NCI-H1436 treated with DMSO at 0.1 percent for 48 hours (cell line): ENCODE measurements at places on chromosomes 1 and 21.

- no peak for DNase-seq
These were observed 52.7 kb upstream of the PLA2G4A start for GRCh38 chr1:186775881-186776560.

DNA sequence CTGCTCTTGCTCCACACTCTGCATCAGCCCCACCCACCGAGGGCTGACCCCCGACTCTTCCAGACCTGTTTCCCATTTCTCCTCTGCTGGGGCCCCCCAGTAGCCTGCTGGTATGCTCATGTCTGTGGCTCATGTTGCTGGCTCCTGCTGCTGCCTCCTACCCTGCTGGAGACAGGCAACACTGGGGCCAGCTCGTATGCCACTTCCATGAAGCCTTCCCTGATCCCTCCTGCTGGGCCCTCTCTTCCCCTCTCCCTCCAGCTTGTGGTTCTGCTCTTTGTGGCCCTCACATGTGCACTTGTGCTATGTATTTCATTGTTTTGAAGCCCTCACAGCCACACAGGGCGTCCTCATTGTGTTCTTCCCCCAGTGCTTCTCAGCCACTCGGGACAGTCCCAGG, 40.5 kb downstream of the CNN3 start:
- no peak for DNase-seq

DNA sequence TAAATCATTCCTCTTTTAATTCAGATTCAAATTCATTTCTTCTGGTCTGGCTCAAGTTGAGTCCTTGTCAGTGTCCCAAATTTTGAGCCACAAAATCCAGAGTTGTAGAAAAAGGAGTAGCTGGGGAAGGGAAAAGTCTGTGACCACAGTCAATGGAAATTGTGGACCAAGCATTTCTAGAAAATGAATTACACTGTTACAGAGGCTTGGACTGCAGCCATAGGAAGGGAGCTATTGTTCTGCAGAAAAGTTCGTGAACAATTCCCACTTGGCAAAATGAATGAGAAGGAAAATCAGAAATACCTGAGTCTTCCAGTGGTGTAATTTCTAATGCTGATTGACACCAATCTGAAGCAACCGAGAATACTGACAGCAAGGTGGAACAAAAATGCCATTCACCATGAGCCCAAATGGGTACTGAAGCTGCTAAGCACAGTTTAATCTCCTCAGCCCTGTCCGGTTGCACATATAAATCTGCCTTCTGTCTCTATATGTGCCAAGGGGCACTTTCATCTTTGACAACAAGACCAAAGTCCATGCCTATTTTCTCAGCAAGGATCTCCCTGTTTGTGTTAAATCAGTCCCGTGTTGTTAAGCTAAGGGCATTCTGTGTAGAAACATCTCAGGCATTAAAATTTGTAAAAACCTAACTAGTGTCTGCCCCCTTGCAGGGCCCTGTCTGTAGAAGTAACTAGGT, 51.3 kb downstream of the TEX35 start:
- no peak for DNase-seq

DNA sequence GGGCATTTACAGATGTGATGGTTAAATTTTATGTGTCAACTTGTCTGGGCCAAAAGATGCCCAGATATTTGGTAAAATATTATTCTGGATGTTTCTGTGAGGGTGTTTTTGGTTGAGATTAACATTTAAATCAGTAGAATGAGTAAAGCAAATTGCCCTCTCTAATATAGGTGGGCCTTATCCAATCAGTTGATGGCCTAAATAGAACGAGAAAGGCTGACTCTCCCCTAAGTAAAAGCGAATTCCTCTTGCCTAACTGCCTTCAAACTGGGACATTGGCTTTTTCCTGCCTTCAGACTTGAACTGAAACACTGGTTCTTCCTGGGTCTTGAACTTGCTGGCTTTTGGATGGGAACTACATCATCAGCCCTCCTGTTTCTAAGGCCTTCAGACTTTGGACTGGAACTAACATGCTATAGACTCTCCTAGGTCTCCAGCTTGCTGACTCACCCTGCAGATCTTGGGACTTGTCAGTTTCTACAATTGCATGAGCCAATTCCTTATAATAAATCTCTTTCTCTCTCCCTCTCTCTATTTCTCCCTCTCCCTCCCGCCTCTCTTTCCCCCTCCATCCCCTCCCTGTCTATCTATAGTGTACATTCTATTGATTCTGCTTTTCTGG, 10.2 kb upstream of the NAV1 start:
- DNase-seq = no peak

DNA sequence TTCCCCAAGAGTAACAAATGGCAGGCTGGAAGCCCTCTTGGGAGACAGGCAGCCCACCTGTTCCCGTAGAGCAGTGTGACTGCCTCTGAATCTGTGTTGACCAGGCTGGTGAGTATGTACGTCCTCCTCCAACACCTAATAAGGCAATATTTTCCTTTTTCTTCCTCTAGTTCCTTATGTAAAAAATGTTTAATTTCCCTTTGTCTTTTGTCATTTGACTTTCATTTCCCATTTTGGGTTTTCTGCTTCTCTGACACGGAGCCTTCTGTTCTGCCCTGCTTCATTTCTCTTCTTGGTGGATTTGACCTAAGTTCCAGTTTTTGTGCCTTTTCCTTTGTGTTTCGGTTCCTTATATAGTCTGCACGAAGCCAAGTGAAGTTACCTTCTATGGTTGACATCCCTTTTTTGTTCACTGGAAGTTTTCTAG, 65.8 kb upstream of the ATF3 start:
- no peak for DNase-seq

GRCh38 chr1:246152986-246153431, 354.1 kb downstream of the SMYD3 start:
- DNase-seq = no peak

GRCh38 chr1:70509996-70510876, 99.2 kb downstream of the CTH start:
- no peak for DNase-seq

GRCh38 chr1:52636721-52637695, 4.0 kb downstream of the SHISAL2A start:
- DNase-seq = no peak

GRCh38 chr1:153361480-153362109, 3.9 kb downstream of the S100A9 start:
- DNase-seq = no peak

DNA sequence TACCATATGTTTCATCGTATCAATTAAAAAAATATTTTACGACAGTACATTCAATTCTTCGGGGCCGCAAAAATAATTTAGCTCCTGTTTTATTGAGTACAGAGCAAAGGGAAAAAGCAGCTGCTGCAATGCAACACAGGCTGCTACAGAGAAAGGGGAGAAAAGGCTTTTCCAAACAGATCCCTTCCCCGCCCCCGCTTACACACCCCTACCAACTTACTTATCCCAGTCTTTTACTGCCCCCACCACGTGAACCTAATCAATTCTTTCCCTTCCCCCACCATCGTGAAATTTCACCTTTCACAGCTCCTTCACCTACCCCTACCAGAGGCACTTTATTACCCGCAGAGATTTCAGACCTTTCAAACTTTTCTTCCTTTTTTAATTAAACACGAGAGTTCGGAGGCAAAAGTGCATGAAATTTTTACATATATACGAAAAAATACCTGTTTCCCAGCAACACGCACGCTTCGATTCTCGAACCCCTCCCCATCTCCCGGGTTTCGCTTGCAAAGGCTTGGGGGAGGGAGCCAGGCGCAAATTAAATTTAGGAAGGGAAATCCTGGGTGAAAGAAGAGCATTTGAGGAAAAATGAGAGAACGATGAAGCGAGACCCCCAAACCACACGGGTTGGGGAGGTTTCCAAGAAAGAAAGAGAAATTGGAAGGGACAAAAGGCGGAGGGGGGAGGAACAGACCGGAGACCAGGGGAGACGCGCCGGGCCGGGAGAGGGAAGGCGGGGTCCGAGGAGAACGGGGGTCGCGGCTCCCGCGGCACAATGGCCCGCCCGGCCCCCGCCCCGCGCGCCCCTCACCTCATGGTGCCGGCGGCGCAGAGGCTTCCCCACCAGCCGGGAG, 823 bp downstream of the ENAH start:
- DNase-seq = no peak
